Fibroblast of lung (primary cell): ENCODE measurements at places on chromosomes 5 and 9.
A peak's percentile ranks its signal among the peaks of the same experiment; 100 is the strongest.

DNA sequence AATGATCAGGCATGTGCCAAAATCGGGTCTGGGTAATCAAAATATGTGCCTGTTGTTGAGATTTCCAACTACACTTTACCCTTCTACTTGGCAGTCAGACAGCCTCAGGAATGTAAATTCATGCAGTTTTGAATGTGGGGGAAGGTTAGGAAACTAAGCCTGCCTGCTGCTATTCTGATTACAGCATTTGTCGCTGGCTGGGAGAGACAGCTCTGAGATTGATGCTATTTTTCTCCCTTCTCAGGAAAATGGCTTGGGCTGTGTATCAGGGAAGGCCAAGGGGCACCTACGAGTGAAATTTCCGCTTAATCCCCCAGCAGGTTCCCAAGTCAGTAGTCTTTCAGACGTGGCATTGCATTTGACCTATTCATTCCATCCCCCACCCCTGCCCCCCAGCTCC lies 3.6 kb upstream of the RGS7BP start:
- no peak for DNase-seq

GRCh38 chr9:32248189-32248712 lies 136.2 kb upstream of the ACO1 start:
- DNase-seq: no peak

GRCh38 chr5:140025736-140026135 lies 17.4 kb downstream of the NRG2 start:
- DNase-seq: no peak

- DNase-seq: peak; percentile 19
Measured at GRCh38 chr5:91865915-91866314, 482.8 kb upstream of the ARRDC3 start.

DNA sequence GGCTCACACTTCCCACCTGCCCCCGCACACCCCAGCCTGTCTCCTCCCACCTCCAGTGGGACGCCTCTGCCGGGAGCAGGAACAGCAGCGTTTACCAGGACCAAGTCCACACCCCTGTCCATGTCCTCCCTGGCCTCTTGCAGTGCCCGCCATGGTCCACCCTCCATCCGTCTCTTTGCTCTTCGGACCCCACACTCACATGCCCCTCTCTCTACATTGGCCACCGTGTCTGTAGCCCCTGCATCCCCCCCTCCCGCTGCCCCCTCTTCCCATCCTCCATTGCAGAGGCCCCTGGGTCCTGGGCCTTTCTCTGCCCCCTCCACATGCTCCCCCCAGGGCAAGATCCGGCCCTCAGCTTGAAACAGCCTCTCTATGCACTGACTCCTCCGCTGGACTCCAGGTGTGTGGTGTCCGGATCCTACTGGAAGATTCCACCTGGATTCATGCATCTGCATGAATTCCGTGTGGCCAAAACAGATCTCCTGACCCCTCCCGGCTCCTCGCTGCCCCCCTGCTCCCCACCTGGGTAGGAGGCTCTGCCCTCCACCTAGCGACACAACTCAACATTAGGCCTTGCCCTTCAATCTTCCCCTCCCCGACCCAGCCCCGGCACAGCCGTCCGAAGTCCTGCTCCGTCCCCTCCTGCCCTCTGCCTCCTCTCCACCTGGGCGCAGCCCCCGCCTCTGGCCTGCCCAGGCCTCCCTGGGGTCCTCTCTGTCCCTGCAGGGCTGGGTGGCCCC lies 168.5 kb downstream of the OLFM1 start:
- DNase-seq: no peak

DNA sequence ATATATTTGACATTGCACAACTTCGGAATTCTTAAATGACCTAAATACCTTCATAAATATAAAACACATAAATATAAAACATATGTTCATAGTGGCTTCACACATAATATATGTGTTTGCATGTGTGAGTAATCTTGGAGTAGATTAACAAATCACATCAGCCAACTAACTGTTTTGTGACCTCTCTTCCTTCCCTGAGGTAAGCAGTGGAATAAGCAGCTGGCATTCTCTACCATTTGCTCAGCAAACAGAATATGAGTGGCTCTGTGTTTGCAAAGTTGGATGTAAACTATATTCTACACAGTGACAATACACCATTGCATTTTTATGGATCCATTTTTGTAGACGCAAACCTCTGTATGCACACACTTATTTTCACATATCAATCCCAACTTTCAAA lies 189.9 kb downstream of the ACER2 start:
- no peak for DNase-seq

DNA sequence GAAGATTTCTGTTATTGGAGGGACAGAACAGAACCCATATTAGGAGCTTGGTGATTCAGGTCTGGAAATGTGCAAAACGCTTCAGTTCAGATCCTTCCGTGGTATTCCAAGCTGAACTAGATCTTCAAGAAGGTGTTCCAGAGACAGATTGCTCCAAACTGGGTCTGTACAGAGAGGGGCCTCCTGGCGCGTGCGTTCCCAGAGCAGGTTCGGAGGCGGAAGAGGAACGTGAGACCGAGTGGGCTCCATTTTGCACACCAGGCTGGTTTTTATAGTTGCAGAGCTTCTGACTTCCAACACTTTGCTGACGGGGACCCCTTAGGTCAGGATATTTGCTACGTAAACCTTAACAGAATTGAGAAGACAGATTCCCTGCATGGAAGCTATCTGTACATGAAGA lies 16.7 kb upstream of the RPL26L1 start:
- DNase-seq: no peak

DNA sequence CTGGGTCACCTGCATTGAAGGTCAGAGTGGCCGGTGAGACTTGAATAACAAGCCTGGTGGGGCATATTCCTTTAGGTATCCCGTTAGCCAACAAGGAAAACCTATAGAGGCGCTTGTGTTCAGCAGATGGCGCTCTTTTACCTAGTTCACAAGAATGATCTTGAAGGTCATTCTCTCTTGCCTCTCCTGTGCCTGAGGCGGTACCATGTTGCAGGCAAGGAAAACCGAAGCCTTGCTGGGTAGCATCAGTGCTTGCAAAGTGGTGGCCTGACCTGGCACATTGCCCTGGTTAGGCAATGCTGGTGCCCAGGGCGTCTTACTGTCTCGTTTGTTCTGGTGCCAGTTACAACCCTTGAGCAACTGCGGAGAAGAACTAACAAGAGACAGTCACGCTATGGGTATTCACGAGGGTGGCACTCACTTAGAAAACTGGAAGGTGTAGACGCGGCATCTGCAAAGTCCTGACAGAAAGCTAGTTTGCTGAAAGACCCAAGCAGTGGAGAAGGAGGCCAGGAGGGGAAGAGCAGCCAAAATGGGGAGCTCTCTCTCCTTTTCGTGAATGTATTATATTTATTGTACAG lies 56.7 kb downstream of the AOPEP start:
- peak; percentile 90 for DNase-seq

GRCh38 chr9:134053401-134053871 lies 14.4 kb downstream of the BRD3 start:
- DNase-seq: no peak

DNA sequence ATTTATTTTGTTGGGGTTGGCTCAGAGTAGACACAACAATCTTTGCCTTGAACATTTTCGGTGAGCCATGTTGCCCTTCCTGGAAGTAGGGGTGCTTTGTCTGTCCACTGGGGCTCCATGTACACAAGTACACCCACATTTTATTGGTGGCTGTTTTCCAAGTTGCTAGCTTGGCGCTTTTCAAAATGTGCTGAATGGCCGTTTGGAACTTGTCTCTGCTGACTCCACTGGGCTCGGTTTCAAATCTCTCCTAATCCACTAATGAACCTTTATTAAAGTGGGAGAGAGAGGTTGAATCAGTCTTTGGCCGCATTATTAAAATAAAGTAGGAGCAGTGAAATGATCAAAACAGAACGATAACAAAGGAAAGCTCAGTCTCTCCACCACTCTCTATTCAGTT lies 64.6 kb upstream of the TAF11L2 start:
- no peak for DNase-seq

DNA sequence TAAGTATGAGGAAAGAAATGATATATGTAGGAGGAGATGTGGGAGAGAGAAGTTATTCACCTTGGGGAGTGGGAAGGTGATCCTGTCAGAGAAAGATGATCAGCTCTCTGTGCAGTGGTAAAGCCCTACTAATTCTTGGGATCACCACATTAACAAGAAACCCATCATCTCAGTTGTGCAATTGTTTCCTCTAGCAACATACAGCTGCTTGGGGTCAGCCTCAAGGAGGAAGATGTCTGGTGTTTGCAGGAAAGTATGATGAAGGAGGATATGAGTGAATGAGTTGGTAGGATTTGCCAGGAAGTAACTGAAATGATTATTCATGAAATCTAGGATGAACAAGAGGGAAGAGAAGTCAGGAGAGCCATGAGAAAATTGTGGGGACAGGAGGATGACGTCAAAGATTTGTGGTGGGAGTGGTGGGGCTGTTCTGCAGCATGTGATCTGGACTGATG lies 50.1 kb downstream of the TNFSF8 start:
- DNase-seq: peak; percentile 16

GRCh38 chr5:74538206-74538661 lies 102.3 kb downstream of the ENC1 start:
- peak; percentile 36 for DNase-seq

DNA sequence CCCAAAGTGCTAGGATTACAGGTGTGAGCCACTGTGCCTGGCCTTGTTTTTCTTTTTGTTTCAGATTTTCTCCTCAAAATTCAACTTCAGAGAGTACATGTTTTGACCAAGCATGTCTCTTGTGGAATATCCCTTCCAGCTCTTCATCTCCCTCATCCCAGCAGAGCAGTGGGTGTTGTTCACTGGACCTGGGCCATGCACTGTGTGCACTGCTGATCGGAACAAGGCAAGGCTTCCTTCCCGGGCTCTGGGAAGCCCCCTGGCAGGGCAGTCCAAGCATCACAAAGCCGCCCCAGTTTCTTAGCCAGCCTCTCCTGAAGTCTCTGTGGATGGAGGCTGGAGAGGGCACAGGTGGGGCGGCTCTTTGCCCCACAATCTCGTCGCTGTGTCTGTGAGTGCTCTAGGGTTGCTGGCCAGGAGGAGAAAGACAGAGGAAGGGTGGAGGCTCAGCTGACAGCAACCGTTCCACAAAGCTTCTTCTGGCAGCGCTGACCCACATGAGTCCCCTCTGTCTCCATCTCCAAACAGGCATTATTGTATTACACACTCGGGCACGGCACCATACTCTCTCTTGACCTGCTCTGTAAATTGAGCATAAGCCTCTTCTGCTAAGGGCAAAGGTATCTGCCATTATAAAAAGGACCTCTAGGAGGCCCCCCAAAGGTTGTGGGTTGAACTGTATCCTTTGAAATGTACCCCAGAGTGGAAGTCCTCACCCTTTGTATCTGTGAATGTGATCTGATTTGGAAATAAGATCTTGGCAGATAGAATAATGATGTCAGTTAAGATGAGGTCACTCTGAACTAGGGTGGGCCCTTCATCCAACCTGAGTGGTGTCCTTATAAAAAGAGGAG lies 89.6 kb downstream of the TARS1 start:
- DNase-seq: no peak

DNA sequence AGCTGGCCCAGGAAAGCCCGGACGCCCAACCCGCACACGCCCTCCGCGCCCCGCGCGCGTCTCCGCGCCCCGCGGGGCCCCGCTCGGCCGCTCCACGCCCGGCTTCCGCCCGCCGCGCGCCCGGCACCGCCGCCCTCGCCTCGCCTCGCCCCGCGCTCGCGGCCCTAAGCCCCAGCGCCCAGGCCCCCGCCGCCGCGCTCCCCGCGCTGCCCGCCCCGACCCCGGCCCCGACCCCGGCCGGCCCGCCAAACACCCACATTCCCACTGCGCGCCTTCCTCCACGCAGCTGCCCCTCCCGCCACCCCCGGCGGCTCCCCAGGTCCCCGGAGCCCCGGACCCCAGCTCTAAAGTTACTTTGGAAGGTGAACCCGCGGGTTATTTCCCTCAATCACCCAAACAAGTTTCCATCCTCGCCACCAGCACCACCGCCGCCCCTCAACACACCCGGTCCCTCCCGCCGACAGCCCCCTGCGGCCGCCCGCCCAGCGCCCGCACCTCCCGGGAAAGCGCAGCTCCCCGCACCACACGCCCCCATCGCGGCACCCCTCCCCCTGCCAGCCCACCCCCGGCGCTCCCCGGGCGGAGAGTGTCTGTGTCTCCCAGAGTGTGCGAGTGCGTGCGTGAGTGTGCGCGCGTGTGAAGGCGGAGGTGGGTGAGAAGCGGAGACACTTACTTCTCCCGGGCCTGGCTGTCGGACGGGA lies 439 bp downstream of the SSBP2 start:
- DNase-seq: no peak

- DNase-seq: no peak
Measured at GRCh38 chr9:70020217-70020616, 23.4 kb upstream of the MAMDC2 start.

DNA sequence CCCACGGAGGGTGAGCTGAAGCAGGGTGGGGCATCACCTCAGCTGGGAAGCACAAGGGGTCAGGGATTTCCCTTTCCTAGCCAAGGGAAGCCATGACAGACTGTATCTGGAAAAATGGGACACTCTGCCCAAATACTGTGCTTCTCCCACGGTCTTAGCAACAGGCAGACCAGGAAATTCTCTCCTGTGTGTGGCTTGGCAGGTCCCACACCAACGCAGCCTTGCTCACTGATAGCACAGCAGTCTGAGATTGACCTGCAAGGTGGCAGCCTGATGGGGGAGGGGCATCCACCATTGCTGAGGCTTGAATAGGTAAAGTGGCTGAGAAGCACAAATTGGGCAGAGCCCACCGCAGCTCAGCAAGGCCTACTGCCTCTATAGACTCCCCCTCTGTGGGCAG lies 23.2 kb downstream of the RAB3C start:
- DNase-seq: no peak

GRCh38 chr5:177542816-177543465 lies 11.4 kb downstream of the FAM193B start:
- no peak for DNase-seq

- DNase-seq: no peak
Measured at GRCh38 chr5:177355868-177356168, 1.9 kb upstream of the RGS14 start.
